Stimulated activated CD4-positive, alpha-beta T cell treated with anti-CD3 and anti-CD28 coated beads, Interleukin-15, amount 100 ng/mL, for 1 hour (primary cell): ENCODE measurements at places on chromosomes 2 and 18.

- DNase-seq, result no peak
These were observed 56.2 kb upstream of the ROCK1 start for GRCh38 chr18:21167641-21168377.

DNA sequence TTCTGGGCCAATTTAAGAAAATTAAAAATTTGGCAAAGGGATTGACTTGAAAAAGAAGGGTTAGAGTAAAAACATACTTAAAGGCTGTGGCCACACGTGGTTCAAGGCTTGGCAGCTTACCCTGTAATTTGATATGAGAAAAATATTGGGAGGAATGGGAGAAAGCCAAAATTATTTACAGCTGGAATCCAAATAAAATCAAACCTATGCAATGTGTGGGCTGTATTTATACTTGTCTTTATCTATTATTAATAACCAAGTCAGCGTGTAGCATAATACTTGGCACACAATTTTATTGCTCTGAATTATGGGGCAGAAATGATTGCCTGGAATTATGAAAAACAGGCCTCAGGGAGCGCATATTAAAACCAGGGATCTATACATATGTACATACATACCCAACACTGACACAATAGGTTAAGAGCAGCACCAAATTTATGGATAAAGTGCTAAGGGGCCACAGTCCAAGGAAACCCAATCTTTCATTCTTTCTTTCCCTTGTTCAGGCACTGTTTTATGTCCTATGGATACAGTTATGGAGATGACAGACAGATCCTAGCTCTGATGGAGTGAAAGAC lies 35.6 kb downstream of the FAM124B start:
- no peak for DNase-seq

- no peak for DNase-seq
These were observed 12.3 kb upstream of the KCNJ3 start for GRCh38 chr2:154686162-154686561.

DNA sequence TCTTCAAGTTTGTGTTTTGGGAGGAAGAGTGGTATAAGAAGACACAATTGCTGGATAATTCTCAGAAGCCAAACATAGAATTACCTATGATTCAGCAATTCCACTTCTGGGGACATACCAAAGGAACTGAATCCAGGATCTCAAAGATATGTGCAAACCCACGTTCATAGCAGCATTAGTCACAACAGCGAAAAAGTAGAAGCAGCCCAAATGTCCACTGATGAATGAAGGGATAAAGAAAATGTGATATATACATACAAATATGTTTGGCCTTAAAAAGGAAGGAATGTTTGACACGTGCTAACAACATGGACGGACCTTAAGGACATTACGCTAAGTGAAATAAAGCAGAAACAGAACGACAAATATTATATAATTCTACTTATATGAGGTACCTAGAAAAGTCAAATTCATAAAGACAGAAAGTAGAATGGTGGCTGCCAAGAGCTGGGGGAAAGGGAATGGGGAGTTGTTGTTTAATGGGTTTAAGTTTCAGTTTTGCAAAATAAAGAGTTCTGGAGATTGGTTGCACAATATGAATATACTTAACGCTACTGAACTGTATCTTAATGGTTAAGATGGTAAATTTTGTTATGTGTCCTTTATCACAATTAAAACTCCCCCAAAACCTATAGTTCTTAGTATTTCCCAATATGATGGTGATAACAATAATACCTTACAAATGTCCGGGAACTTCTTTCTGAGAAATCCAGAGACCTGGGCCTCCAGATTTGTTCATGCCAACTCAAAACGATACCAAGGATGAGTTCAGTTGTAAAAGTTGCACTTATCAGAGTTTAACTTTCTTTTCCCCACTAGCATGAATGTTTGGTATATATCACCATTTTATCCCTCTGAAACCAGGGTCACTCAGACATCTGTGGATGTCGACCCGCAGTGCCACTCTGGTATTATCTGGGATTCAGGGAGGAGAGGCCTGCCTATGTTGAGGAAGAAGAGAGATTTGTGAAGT lies 33.7 kb upstream of the WIPF1 start:
- DNase-seq, result no peak

GRCh38 chr2:174445248-174445647 lies 41.6 kb downstream of the GPR155 start:
- no peak for DNase-seq

DNA sequence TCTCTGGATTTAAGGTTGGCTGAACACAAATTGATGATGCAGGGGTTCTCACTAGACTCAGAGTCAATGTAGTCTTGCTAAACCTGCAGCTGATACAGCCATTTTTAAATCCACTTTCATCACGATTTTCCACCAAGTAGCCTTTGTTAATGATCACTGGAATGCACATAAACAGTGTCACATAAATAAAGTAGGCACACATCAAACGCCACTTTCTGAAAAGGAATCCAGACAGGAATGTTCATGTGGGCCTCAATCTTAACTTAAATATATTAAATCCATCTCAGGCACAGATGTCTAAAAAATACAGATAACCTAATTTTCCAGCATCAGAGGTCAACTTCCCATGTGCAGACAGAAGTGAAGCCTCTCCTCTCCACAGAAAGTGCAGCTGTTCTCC lies 58.3 kb downstream of the LAMA1 start:
- no peak for DNase-seq

GRCh38 chr2:216344206-216344949 lies 27.9 kb downstream of the MARCHF4 start:
- no peak for DNase-seq

DNA sequence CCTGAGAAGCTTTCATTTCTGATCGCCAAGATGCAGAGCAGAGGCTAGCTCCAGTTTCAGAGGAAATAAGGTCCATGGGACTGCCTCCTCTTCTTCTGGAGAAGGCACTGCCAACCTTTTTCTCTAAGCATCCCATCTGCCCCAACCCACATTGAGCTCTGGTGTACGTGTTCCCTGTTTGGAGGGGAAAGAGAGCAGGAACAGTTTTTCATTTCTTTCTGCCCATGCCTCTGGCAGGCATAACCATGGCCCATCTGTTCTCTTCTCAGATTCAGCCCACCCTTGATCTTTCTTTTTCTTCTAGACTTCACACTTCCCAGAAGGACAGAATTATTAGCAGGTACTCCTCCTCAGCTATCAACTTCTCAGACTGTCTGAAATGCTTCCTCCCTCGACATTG lies 1110.3 kb upstream of the KLHL29 start:
- DNase-seq, result no peak

GRCh38 chr2:234476766-234477165 lies 20.1 kb downstream of the ARL4C start:
- DNase-seq, result no peak

DNA sequence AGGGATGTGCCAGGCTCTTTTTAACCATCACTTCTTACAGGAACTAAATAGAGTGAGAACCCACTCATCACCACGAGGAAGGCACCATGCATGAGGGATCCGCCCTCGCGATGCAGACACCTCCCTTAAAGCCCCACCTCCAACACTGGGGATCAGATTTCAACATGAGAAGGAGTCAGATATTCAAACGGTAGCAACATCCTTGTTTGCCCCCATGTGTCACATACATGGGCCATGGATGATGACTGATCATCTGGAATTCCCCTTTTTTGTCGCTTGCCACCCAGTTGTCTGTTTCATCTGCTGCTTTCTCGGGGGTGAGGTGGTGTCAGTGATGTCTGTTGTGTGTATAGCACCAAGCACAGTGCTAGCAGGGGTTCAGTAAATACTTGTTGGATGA lies 57.9 kb downstream of the NCK2 start:
- DNase-seq, result no peak

- DNase-seq, result no peak
These were observed 672.8 kb upstream of the ID2 start for GRCh38 chr2:8009010-8009597.

GRCh38 chr18:61676773-61677434 lies 215.9 kb downstream of the RNF152 start:
- DNase-seq, result no peak

GRCh38 chr2:144330951-144331673 lies 188.8 kb downstream of the ZEB2 start:
- DNase-seq, result no peak

- DNase-seq, result no peak
These were observed 121.4 kb upstream of the MAP3K20 start for GRCh38 chr2:172953970-172954852.

DNA sequence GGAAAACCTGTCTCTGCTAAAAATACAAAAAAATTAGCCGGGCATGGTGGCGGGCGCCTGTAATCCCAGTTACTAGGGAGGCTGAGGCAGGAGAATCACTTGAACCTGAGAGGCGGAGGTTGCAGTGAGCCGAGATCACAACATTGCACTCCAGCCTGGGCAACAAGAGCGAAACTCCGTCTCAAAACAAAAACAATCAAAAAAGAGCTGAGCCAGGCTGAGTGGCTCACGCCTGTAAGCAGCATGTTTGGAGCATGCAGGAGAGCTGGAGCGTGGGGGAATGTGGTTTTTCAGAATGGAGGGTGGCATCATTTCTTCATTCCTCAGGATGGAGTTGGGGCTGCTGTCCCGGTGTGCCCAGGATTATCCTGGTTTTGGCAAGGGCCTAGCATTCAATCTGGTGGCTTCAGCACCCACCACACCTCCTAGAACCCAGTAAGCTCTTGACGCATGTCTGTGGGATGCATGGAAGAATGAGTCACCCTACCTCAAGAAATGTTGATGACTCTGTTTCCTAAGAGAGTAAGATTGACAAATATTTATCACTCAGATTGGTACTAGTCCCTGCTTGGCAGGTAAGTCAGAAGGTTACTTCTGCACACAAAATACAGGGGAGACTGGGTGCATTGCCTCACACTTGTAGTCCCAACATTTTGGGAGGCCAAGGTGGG lies 90.2 kb upstream of the ODC1 start:
- DNase-seq, result no peak

GRCh38 chr2:111679202-111679601 lies 204.8 kb downstream of the ANAPC1 start:
- no peak for DNase-seq

DNA sequence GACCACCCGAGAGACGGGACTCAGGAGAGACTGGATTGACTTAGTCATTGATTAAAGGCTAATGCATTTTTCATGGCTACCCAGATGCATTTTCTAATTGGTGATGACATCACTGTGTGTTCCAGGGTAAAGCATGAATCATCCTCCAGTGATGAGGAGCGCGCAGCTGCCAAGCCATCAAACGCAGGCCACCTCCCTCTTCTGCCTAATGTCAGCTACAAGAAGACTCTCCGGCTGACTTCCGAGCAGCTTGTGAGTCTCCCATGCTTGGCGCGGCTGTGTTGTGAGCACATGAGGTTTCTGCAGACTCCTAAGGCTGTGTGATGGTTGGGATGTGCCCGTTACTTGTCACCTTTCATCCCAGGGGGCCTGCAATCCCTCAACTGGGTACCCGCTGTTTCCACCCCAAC lies 56.4 kb downstream of the LPIN1 start:
- DNase-seq, result no peak

GRCh38 chr2:182047544-182047943 lies 61.9 kb downstream of the PPP1R1C start:
- no peak for DNase-seq

GRCh38 chr2:102522890-102523289 lies 49.9 kb downstream of the SLC9A4 start:
- no peak for DNase-seq

DNA sequence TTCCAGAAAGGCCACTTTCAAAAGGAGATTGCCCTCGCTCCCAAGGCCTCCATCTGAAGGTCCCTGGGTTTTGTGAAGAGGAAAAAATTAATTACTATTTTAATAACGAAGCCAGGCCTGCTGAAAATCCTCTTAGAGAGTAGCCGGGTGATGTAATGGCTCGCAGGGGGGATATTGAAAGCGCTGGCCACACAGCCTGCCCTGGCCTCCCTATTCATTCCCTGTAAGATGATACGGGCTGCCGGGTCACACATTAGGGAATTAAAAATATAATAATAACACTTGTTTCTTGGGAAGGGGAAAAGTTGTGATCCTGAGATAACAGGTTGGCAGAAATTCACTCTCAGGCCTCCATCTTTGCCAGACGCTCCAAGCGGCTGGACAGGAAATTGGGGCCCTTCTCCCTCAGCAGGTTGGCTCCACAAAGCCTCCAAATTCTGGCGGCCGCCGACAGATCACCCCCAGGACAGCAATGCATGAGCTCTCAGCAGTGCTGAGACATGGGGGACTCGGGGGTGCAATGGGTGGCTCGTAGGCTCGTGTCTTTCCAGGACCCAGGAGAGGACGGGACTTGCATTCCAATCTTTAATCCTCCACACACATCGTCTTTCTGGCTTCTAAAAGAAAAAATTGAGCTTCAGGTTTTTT lies 299.9 kb upstream of the SALL3 start:
- DNase-seq, result no peak

DNA sequence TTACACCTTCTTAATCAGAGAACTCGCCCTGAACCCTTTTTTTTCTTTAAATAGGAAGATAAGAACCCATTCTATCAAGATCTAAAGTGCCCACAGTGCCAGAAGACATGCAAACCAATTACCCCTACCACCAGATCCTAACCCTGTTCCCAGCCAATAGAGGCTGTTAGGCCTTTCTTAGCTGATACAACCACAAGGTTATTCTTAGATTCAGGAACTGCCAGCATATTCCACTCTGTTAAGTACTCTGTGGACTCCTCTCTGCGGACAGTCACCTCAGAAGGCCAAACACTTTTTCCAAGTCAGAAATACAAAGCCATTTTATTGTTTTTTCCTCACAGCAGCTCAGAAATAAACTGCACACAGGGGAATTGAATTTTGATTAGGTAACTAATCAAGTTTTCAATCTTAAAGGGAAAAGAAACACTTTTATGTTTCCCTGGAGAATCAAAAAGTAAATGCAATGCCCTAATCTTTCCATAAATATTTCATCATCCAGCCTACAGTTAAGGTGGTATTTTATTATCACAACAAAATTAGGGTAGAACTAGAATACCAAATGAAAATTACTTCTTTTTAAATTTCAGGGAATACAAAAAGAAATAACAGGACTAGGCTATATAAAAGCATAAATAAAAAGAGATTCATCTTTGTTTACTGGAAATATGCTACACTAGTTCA lies 111.4 kb downstream of the NBAS start:
- DNase-seq, result no peak

GRCh38 chr18:48030616-48031480 lies 100.4 kb upstream of the SMAD2 start:
- no peak for DNase-seq

GRCh38 chr2:30287857-30288513 lies 56.7 kb downstream of the LBH start:
- DNase-seq, result no peak

DNA sequence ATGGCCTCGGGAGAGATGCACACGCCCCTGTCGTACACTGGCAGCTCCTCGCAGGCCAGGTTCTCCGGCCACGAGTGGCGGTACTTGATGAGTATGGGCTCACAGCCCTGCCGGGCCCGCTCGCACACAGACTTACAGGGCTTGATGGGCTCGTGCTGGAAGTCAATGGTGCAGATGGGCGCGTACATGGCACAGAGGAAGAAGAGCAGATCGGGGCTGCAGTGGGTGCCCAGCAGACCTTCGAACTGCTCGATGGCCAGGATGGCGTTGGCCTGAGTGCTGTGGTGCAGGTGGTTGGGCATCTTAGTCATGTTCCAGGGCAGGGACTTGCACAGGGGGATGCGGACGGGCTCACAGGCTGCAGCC lies 359 bp downstream of the FRZB start:
- DNase-seq, result no peak

DNA sequence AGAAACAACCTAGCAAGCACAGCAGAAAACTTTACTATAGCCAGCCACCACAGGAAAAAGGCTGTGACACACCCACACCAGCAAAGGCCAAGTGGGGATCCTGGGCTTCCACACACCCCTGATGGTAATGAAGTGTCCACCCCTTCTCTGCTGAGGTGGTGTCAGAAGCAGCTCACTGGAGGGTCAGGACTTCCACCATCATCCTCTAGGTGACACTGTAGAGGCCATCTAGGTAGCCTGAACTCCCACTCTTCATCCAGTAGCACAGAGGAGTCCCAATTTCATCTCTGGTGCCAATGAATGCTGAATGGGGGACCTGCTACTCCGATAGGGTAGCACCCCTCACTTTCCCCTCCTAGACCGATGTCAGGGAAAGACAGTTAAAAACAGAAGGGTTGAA lies 1544.4 kb downstream of the LRP1B start:
- no peak for DNase-seq
